ENCODE measurements at places on chromosomes 5 and 9. TPM values are rescaled to one million over a fixed set of nuclear protein-coding genes. Genes with fewer than 3 reads are reported as not detected.

The GRIA1 gene
- total RNA-seq = not detected

The ARHGEF37 gene
- total RNA-seq = 2.1 TPM

The SURF4 gene
- 193 TPM for total RNA-seq

The SNCB gene
- 1.2 TPM for total RNA-seq

The CDC20B gene
- total RNA-seq = 0.07 TPM

The ABLIM3 gene
- 19.6 TPM for total RNA-seq

The QRFP gene
- not detected for total RNA-seq

The OLFM1 gene
- total RNA-seq = 9.9 TPM

The KIF20A gene
- total RNA-seq = 39.4 TPM

The OR1Q1 gene
- total RNA-seq = not detected

The ANKHD1 gene
- total RNA-seq = 47.6 TPM

The PCDHB5 gene
- 1.6 TPM for total RNA-seq

The SV2C gene
- total RNA-seq = not detected

The C5orf58 gene
- not detected for total RNA-seq

The DAB2IP gene
- 12.6 TPM for total RNA-seq

The SLC36A3 gene
- not detected for total RNA-seq

The SYNPO gene
- total RNA-seq = 21.7 TPM

The SPATA31A7 gene
- total RNA-seq = not detected

The CCL28 gene
- 0.03 TPM for total RNA-seq

Measured in A549 treated with Hydrocortisone at 1 μM for 4 hours (cell line).